Adrenal gland (tissue), 19 donors: ENCODE measurements at places on chromosomes 12 and 14. TPM values are rescaled to one million over a fixed set of nuclear protein-coding genes. Genes with fewer than 3 reads are reported as not detected.

GRCh38 chr14:69459122-69459521 lies 25.4 kb upstream of the PLEKHD1 start:
- no peak for DNase-seq

GRCh38 chr14:101347893-101348777 lies 213.2 kb upstream of the DIO3 start:
- no peak for DNase-seq

GRCh38 chr12:25971654-25972041 lies 13.2 kb downstream of the RASSF8 start:
- no peak for DNase-seq

- no peak for DNase-seq
Measured at GRCh38 chr12:15830538-15830937, 41.4 kb upstream of the EPS8 start.

GRCh38 chr12:130064999-130065398 lies 97.3 kb upstream of the FZD10 start:
- no peak for DNase-seq

DNA sequence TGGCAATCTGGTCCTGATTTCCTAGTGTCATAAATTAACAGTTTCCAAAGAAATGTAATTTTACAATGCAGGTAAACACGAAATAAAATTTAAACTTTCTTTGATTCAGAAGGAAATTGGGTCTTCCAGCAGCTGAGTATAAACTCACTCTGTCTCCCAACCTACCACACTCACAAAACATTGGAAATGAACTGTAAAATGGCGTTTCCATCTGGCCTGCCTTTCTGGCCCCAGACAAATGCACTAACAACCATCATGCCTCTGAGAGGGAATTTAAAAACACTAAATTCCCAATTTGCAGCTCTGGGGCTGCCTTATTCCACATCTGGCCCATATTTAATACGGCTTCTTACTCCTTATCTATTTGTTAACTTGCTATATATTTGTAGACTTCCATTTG lies 19.3 kb downstream of the ATP2B1 start:
- no peak for DNase-seq

GRCh38 chr12:1445807-1446206 lies 148.6 kb downstream of the FBXL14 start:
- DNase-seq = no peak

DNA sequence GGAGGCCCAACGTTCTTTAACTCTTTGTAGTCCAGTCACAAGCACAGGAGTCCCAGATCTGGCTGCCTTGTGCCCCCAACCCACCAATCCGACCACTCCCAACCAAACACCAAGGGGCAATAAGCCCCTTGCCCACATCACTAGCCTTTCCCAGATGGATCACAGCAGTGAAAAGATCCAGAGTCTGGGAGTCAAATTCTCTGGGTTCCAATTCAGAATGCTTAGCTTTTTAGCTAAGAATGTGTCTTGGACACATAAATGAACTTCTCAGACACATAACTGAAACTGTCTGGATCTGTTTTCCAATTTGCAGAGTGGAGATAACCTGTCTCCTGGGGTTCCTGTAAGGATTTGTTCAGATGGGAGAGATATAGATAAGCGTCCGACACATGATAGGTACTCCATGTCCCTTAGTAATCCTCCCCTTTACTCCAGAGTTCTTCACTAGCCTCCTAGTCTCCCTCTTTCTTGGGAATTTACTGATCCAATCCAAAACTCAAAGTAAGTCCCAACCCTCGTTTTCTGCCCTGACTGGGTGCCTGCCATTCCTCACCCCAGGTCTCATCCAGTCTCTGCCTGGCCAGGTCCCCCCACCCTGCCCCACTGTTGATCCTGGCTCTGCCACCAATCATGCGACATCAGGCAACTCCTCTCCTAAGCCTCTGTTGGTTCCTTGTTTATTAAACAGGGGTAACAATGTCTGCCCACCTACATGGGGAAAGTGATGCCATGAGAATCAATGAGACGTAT lies 439 bp upstream of the TNFRSF1A start:
- DNase-seq = no peak

DNA sequence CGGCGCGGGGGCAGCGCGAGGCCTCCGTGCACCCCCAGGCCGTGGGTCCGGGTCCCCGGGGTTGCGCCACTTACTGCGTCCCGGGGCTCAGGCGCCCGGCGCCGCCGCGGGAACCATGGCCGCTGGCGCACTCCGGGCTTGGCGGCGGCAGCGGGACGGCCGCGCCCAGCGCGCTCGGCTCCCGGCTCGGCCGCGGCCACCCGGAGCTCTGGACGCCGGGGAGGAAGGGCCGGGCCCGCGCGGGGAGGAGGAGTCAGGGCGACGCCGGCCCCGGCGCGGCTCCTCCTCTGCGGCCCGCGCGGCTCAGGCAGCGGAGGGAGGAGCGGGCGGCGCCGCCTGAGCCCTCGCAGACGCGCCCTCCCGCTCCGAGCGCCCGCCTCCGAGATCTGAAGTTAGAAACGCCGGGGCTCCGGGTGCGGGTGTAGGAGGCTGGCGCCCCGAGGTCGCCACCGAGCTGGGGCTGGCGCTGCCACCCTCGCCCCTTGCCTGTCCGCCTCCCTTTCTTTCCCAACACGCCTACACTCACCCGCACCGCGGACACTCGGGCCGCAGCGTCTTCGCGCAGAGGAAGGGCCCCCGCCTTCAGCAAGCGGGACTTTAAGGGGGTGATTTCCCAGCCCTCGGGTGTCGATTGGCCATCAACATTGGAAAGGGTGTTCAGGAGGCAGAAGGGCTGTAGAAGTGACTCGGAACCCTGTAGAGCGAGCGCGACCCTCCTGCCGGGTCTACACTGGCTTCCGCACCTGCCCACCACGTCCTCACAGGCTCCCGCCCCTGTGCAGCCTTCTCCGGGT lies at the start of gene NIN:
Gene NIN (minus strand): TSS at position 231 of the 794 bp plus-strand sequence. CDS start 9,106 bp downstream, outside the sequence.
- peak; percentile 63 for DNase-seq

DNA sequence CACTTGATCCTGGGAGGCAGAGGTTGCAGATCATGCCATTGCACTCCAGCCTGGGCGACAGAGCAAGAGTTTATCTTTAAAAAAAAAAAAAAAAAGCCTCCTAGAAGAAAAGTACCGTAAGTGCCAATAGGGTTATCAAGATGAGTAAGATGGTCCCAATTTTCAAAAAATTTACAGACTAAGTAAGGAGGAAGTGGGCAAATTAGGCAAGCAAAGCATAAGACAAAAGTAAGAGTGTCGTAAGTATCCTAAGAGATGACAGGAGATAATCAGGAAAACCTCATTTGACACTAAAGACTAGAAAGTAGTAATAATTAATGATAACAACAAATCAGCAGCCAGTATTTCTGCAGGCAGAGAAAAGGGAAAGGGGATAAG lies 12.2 kb downstream of the PYM1 start:
- no peak for DNase-seq

GRCh38 chr12:31853520-31853919 lies 105.7 kb upstream of the RESF1 start:
- no peak for DNase-seq

GRCh38 chr14:75910048-75910447 lies 71.7 kb downstream of the TGFB3 start:
- DNase-seq = no peak

DNA sequence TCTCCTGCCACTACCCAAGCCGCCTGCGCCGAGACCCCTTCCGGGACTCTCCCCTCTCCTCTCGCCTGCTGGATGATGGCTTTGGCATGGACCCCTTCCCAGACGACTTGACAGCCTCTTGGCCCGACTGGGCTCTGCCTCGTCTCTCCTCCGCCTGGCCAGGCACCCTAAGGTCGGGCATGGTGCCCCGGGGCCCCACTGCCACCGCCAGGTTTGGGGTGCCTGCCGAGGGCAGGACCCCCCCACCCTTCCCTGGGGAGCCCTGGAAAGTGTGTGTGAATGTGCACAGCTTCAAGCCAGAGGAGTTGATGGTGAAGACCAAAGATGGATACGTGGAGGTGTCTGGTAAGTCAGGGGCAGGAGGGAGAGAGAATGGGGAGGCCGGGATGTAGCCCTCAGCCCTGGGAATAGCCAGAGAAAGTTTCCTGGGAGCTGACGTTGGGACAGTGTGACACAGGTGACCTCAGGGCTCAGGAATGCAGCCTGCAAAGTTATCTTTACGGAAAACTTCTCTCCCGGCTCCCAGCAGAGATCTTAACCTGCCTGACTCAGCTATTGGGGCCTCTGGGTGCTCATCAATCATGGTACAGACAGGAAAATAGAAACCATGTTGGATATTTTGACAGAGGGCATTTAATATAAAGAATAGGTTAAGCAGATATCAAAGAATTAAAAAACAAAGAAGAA lies 747 bp downstream of the HSPB8 start:
- DNase-seq = peak; percentile 55

- no peak for DNase-seq
Measured at GRCh38 chr12:49568442-49569162, 660 bp upstream of the MCRS1 start.

DNA sequence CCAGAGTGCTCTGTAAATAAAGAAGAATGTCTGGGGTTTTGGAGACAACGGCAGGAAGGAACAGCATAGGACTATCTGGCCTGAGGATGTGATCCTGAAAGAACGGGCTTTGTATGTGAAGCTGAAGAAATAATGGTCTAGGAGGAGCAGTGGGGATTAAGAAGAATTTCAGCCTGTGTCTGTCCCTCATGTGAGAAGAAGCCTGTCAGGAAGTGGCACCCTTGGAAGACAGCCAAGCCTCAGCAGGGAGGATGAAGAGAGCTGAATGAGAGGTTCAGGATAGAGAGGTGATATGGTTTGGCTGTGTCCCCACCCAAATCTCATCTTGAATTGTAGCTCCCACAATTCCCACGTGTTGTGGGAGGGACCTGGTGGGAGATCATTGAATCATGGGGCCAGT lies 56.9 kb upstream of the TCL1A start:
- no peak for DNase-seq

GRCh38 chr12:118299791-118300460 lies 72.8 kb downstream of the TAOK3 start:
- no peak for DNase-seq

The LRRC9 gene
- not detected for total RNA-seq

The PPP1R1A gene
- 1.4 TPM for total RNA-seq

The YLPM1 gene
- 37.3 TPM for total RNA-seq

The CDCA3 gene
- 3.2 TPM for total RNA-seq

The LTBR gene
- 224 TPM for total RNA-seq

The GRIP1 gene
- total RNA-seq = 0.66 TPM

The IAPP gene
- total RNA-seq = not detected

The PMEL gene
- total RNA-seq = 1.3 TPM

The DDN gene
- 0.71 TPM for total RNA-seq

The TRIM9 gene
- 3.9 TPM for total RNA-seq

The ACSM4 gene
- not detected for total RNA-seq

The VAMP1 gene
- total RNA-seq = 16.8 TPM
